ENCODE measurements at places on chromosomes 12 and 14.
A peak's percentile ranks its signal among the peaks of the same experiment; 100 is the strongest.

DNA sequence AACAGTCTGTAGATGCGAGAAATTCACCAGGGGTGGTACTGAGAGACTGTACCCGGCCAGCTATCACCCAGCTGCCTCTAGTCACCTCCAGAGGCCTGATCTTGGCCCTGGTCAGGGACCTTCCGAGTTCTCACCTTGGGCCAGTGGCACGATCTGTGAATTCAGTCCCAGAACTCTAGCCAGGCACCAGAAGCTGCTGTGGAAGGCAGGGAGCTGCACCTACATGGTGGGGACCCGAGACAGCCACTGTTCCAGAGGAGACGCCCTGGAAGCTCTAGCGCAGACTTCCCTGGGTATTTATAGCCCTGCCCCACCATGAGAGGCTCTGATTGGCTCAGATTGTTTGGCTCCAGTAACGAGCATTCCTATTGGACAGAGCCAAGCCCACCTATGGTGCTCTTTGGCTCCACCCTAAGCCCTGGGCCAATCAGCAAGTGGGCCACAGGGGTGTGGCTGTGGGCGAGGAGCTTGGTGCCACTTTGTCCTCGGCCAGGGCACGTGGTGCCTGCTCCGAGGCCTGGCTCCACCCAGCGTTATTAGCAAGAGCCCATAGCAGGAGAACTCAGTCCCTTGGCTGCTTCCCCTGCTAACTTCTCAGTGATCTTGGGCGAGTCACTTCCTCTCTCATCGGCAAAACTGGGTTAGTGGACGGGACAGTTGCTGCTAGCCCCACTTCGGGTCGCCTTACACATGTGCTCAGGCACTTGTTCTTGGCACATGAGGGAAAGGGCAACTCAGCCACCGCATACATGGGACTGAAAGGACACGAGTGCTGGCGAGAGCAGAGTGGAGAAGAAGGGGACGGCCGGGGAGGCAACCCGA lies 89.0 kb upstream of the BCL11B start:
- DNase-seq: no peak

GRCh38 chr14:52355016-52355431 lies 40.9 kb downstream of the PTGER2 start:
- no peak for DNase-seq

GRCh38 chr14:99148131-99148530 lies 123.9 kb downstream of the BCL11B start:
- DNase-seq: no peak

DNA sequence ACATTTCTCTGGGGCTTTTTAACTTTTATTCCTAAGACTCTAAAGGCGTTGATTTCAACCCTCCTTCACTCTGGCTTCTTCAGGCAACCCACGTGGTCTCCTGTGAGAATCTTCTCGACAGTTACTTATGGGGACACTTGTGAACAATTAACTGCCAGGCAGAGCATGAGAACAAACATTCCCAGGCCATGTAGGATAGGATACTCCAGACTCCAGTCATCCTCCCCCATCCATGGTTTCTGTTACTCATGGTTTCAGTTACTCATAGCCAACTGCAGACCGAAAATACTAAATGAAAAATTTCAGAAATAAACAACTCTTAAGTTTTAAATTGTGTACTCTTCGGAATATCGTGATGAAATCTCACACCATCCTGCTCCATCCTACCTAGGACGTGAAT lies 19.5 kb downstream of the GPR68 start:
- DNase-seq: no peak

DNA sequence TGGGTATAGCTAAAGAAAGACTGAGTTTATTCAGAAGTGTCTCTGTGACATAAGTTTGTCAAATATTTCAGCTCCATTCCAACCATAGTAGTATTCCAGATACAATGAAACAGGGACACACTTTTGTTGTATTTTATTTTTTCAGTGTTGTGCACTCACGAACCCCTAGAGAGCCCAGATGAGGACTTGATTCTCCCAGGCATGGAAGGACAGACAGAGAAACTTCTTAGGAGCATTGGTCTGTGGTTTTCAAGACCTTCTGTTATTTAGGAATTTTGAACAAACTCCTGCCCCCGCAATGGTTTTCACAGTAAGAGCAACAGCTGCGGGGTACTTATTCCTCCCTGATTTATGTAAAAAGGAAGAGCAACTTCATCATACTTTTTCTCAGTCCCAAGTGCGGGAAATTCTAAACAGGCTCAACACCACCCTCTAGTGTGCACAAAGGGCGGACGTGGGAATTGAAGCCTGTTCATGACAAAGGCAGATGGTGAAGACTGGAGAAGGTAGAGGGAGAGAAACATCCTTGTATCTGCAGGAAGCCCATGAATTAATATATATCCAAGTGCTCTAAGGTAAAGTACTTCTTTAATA lies 147.6 kb downstream of the PAH start:
- peak; percentile 53 for DNase-seq

DNA sequence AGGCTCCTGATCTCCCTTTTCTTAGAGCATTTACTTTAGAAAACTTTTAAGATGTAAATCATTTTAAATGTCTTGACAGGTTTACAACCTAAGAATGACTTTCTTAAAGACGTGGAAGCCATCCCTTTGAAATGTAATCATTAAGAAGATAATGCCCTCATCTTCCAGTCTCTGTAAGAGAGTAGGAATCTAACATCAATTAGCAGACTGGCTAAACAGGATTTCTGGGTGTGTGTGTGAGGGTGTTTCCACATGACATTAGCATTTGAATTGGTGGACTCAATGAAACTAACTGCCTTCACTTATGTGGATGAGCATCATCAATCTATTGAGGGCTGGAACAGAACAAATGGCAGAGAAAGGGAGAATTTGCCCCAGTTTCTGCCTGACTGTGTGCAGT lies 329.5 kb downstream of the RPL10L start:
- no peak for DNase-seq

DNA sequence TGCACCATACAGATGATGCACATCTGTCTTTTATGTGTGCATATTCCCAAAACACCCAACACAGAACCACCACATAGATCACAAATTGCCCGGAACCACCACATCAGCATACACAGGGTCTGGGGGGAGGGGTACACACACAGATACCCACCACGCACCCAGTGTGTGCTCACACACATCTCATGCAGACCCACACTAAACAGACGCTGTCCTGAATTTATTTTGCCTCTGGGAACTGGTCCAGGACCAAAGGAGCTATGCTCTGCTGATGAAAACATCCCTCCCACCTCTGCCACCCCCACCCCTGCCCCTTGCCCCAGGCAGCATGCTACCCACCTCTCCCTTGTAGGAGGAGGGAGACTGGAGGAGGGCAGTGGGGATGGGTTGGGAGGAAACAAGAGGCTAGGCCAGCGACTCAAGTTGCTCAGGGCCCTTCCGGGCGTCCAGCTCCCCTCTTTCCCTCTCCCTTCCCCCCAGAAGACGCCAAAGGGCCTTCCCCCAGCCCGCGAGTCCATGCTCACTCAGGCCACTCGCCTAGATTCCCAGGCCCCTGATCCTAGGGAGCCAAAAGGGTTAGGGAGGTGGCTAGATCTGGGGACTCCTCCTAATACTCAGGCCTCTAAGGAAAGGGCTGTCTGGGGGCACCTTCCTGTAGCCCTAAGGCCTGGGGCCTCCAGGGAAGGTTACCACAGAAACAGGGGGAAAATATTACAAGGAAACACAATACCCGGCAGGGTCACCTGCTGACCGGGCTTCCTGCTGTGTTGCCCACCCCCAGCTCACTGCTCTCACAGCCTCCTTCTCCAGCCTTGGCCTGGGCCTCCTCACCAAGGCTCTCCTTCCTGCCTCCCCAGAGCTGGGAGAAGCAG lies 3.1 kb downstream of the HDAC7 start:
- DNase-seq: no peak

DNA sequence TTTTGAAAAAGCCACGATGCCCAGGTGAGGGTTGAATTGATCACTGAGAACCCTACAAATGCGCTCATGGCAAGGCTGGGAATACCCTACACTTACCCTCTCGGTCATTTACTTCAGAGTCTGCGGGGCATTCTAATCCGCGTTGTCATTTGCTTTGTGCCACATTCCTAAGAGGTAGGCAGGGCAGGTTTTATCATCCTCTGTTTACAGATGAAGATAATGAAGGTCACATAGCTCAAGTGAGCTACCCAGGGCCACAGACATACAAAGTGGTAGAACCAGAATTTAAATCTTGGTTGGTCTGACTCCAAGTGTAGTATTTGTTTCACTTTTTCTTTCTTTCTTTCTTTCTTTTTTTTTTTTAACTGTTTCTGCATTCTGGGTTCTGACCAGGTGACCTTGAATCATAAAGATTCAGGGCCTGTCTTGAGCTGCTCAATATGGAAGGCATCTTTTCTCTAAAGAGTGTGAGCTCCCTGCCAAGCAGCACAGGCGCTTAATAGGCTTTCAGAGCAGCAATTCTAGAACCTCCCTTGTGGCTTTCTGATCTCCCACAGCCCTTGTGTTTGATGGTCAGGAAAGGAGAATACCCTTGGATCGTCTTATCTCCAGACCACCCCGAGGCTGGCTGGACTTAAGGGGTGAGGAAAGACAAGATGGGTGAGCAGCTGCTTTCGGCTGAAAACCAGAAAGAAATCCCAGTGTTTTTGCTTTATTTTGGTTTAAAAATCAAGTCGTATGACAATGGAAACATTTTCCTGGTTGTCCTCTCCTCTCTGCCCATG lies 662 bp upstream of the BATF start:
- no peak for DNase-seq

GRCh38 chr14:31560759-31561154 lies 447 bp upstream of the NUBPL start:
- no peak for DNase-seq

GRCh38 chr14:103528146-103528586 lies 830 bp upstream of the TRMT61A start:
- no peak for DNase-seq

DNA sequence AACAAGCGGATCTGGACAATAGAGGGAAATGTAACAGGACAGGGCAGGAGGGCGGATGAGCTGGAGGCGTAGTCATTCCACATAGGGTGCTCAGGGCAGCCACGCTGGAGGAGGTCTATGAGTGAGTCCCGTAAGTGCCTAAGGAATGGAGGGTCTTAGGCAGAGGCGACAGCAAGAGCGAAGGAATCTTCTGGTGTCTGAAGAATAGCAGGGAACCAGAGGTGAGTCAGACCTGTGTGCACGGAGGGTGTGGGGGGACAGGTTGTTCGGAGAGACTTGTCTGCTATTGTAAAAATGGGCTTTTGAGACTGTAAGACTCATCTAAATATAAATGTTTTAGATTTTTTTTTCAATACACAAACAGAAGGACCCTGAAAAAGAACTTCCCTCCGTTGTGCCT lies 70.6 kb downstream of the SETD3 start:
- no peak for DNase-seq

DNA sequence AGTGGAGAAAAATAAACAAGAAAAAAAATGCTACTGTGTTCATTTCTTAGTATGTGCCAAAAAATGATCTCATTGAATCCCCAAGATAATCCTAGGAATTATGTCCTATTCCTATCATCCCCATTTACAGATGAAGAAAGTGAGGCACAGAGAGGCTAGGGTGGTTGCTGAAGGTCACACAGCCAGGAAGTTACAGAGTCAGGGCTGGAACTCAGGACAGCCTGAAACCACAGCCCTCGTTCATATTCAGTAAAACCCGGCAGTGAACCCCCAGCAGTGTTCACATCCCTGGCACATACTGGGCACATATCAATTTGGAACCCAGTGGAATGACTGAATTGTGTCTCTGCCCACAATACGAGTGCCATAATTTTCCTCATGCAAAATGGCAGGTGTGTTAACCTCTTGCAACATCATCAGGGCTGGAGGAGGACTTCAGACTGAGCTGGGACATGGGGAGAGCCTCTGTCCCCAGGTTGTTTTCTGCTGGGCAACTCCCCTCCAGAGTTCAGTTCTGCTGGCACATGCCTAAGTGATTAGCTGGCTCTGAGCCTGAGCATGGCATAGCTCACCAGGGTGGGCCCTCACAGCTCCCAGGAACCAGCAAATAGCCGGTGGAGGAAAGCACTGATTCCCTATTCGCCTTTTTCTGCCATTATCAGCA lies 2.0 kb upstream of the PPP1CC start:
- DNase-seq: no peak

- DNase-seq: no peak
Measured at GRCh38 chr12:112803620-112804282, 12.2 kb downstream of the RPH3A start.

DNA sequence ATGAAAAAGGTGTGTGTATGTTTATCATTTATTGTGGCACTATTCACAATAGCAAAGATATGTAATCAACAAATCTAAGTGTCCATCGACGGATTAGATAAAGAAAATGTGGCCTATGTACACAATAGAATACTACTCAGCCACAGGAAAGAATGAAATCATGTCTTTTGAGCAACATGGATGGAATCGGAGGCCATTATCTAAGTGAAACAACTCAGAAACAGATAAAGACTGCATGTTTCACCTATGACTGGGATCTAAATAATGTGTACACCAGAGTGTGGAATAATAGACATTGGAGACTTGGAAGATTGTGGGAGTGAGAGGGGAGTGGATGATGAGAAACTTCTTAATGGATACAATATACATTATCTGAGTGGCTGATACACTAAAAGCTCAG lies 44.0 kb downstream of the CCER1 start:
- no peak for DNase-seq

GRCh38 chr14:35402323-35403113 lies 2.0 kb downstream of the NFKBIA start:
- DNase-seq: peak; percentile 47

GRCh38 chr12:92803903-92804302 lies 101.1 kb downstream of the PLEKHG7 start:
- no peak for DNase-seq

DNA sequence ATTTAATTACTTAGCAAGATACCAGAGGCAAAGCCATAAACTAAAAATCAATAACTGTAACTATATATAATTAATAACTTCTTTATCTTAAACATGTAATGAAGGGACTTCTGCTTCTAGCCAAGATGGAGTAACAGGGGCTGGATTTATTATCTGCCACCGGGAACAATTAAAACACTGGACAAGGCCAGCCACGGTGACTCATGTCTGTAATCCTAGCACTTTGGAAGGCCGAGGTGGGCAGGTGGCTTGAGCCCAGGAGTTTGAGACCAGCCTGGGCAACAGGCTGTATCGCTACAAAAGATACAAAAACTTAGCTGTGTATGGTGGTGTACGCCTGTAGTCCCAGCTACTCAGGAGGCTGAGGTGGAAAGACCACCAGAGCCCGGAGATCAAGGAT lies 113.6 kb downstream of the TAOK3 start:
- DNase-seq: no peak

GRCh38 chr14:94484481-94484880 lies 8.5 kb upstream of the SERPINA9 start:
- DNase-seq: no peak

Measured in T-helper 2 cell (primary cell).